Activated CD8-positive, alpha-beta memory T cell treated with anti-CD3 and anti-CD28 coated beads for 1 hour (primary cell): ENCODE measurements at places on chromosomes 6 and 20.

- DNase-seq: no peak
Measured at GRCh38 chr6:148999929-149000468, 253.2 kb downstream of the UST start.

DNA sequence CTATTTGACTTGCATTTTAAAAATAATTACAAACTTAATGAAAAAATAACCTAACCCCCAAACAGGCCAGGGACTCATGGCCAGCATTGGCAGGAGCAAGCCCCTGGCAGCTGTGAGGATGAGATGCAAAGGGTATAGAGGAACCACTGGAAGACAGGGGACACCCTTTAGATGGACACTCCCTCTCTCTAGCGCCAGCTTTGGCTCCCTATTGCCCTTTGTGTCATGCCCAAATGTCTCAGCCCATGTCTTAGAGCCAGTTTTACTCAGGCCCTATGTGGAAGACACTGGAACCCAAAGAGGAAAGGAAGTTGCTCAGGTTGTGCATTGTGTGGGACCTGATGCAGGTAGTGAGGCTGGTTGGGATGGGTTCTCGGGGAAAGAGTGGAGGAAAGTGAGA is 34.9 kb upstream of the RSPO4 start:
- DNase-seq: no peak

- no peak for DNase-seq
Measured at GRCh38 chr6:146595972-146596731, 2.6 kb upstream of the ADGB start.

DNA sequence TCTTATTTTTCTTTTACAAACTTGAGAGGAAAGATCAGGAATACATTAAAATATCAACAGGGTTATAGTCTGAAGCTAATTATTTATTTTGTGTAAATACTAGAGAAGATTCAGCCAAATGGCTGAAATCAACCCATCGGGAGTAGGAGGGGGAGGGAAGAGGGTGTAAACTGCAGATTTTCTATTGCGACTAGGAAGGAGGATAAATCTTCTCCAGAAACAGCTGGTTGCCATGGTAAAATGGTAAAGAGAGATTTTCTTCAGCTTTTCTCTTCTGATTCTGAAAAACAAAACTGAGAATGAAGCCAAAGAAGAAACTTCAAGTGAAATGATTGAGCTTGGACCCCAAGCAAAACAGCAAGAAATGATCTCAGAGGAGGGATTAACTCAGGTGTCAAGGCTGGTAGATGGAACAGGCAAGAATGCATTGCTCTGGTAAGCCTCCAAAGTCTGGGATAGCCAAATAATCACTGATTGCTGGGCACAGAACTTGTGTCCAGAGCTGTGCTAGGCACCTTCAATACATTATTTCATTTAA is 193.5 kb upstream of the SPTLC3 start:
- DNase-seq: no peak

DNA sequence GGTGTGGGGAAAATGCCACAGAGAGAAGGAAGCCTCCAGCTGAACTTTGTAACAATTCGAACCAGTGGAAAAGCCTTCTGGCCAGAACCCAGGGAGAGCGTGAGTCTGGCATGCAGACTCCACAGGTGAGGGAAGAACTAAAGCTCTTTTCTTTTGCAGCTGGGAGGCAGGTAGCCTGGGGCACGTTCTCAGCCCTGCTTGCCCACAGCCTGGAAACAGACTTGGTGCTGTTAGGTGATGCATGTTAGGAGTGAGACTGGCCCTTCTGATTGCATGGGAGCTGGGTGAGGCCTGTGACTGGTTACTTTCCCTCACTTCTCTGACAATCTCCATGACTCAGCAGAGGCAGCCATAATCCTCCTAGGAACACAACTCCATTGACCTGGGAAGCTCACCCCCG is 34.2 kb downstream of the PROKR2 start:
- no peak for DNase-seq
